ENCODE measurements at places on chromosomes 5 and 9.

DNA sequence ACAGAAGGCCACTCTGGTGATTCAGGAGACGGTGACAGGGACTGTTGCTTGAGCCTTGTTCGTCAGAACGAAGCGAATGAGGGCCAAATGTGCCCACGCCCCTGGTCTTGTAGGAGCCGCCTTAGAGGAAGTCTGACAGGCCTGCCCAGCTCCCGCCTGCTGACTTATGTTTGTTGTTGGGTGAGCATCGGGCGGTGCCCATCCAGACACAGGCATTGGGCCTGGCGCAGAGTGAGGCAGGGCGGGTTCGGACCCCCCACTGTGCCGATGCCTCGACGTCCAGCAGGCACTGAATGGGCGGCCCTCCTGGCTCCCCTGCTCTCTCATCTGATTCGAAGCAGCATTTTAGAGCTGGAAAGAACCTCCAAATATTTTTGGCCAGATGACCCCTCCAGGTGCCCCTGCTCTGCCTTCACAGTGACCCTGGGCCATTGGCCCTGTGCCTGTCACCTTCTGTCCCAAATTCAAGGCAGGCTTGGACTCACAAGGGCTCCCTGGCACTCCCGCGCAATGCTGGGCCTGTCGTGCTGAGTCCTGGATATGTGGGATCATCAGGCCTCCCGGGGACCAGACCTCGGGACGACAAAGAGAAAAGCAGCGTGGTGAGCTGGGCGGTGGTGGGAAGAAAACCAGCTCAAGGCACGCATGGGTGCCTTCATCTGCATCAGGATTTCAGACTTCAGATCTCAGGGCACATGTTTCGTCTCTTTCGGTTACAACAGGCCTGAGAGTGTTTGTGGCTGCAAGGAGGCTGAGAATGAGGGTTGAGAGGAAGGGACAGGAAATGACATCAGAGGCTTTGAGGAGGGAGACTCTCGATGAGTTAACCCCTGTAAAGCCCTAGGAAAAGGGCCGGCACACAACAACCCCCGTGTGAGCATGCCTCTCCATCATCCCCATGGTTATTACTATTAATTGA is 37.1 kb upstream of the OLFM1 start:
- peak; percentile 41 for DNase-seq

- DNase-seq, result no peak
Measured at GRCh38 chr5:150020249-150020648, 19.7 kb downstream of the HMGXB3 start.

DNA sequence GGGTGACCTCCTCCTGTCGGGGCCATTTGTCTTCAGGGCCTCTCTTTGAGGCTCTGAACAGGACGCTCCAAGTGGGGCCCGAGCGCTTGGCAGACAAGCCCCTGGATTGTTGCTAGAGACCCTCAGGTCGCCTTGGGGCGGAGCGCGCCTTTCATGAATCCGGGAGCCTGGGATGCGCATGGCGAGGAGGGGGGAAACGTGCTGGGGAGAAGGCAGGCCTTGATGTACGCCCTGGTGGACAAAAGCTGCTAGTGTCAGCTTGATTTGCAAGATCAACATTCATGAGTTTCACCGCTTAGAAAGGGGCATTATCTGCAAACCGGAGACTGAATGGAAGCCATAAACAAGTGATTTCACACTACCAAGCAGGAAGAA is 226.3 kb downstream of the SMARCA2 start:
- no peak for DNase-seq

GRCh38 chr5:1659100-1659981 is 135.6 kb upstream of the LPCAT1 start:
- no peak for DNase-seq

GRCh38 chr5:8727396-8727795 is 818.5 kb downstream of the SEMA5A start:
- DNase-seq, result no peak

- DNase-seq, result no peak
Measured at GRCh38 chr5:65459995-65460394, 21.7 kb downstream of the ADAMTS6 start.

DNA sequence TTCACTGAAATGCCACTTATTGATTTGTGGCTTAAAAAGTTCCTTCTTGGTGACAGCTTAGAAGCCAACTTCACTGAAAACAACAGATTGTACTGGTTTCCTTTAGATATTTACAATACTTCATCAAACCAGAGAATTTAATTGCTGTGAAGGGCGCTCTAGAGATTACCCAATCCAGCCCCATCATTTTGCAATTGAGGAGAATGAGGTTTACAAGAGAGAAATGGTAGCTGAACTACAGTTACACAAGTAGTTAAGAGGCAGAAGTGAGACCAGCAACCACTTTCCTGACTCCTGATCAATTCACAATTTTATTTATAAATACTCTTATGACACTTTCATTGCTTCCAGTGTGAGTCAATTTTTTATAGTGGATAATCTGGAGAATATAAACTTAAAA is 103.5 kb upstream of the APC start:
- DNase-seq, result no peak

- DNase-seq, result no peak
Measured at GRCh38 chr5:22249209-22249729, 603.9 kb downstream of the CDH12 start.
